ENCODE measurements at places on chromosomes 7 and 10. TPM values are rescaled to one million over a fixed set of nuclear protein-coding genes. Genes with fewer than 3 reads are reported as not detected.

SLC26A5 gene
- not detected for total RNA-seq

MCM7 gene
- 248 TPM for total RNA-seq

HOXA3 gene
- 8.1 TPM for total RNA-seq

TNPO3 gene
- total RNA-seq: 44.4 TPM

TEX47 gene
- total RNA-seq: not detected

OPALIN gene
- total RNA-seq: not detected

TSPAN12 gene
- total RNA-seq: 0.79 TPM

UTF1 gene
- 0.16 TPM for total RNA-seq

All from A549 treated with RU486 at 1 μM for 4 hours (cell line).